ENCODE measurements at places on chromosomes 2 and 18.

GRCh38 chr2:120275617-120276400, 23.2 kb downstream of the RALB start:
- DNase-seq: no peak

DNA sequence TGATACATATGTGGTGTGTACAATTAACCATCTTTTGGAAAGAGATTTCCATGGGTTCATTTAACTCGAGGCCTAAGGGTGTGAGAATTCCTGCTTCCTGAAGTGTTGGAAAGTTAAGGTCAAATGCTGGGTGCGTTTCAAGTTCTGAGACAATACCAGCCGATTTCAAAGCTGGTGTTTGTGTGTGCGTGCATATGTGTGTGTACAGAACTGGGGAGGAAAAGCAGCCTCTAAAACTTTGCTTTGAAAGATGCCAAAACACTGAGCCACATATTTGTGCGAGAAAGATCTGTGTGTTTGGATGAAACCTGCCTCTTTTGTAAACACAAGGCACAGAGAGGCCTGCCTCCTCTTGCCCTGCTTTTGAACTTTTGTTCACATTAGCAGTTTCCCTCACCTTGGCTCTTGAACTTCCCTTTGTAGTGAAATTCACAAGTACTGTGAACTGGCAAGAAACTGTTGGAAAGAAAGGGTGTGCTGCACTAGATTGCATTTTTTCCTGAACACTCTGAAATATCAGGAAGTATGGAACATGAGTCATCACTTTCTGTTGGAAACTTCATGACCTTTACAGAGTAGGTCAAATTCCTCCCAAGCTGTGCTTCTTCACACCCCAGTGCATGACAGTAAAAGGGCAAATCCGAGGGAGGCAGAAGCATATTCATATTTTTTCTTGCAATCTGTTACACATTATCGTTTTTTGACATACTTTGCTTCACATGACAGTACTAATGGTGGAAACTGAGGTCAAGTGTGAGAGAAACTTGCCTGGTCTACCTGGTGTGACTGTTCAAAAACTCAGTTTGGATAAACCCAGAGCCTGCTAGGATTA, 20.0 kb upstream of the CAVIN2 start:
- DNase-seq: no peak

- DNase-seq: no peak
Measured at GRCh38 chr2:11430729-11431128, 35.2 kb downstream of the E2F6 start.

GRCh38 chr2:164260506-164260905, 360.8 kb downstream of the GRB14 start:
- DNase-seq: no peak

DNA sequence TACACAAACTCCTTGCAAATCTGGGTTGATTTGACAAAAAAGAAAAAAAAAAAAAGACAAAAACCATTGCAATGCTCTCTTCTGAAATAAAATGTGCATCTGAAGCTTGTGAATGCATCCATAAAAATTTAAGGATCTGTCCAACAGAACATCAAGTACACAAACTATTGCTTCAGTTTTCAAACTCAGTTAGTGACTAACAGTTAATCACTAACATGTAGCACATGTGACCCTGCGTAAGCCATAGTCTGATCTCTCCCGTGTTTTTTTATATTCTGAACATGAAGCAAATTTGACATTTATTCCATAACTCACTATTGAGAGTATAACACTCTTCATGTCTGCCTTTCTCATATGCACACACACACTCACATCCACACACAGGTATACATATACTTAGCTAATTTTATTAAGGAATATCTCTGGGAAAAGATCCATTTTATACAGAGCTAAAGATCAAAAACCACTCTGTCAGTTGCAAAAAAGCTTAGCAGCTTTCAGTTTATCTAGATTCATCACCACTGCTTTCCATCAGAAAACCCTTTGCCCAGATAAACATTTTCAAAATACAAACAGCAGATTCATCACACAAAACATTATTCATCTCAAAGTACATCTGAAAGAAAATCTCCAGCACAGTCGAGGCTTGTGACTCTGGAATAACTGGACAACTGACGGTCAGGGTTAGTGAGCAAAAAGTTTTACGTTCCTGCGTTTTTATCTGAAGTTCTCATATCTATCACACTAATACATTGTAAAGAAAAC, 1000.4 kb upstream of the ACVR2A start:
- no peak for DNase-seq

GRCh38 chr2:178213991-178214390, 19.7 kb downstream of the OSBPL6 start:
- no peak for DNase-seq

GRCh38 chr2:46748735-46749531, 166.7 kb downstream of the MCFD2 start:
- DNase-seq: no peak

GRCh38 chr2:2590141-2590540, 259.1 kb upstream of the MYT1L start:
- no peak for DNase-seq

GRCh38 chr18:56812674-56813073, 161.5 kb downstream of the WDR7 start:
- no peak for DNase-seq

GRCh38 chr2:39629646-39630045, 36.1 kb upstream of the TMEM178A start:
- no peak for DNase-seq

- DNase-seq: no peak
Measured at GRCh38 chr18:51437280-51438271, 240.1 kb upstream of the MEX3C start.

DNA sequence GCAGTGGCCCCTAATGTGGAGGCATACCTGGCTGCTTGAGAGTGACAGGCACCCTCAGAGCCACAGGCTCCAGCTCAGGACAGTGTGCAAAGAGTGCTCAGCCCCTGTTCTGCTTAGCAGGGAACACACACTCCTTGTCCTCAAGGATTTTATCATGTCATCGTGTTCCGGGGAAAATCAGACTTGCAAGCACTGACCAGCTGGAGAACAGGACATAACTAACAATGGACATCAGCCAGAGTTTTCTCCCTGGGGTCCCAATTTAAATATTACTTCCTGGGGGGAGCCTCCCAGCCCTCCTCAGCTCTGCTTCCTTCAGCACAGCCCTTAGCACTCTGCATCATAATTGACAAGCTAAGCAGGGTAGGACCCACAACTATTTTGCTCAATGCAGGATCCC, 175.4 kb upstream of the ACAA2 start:
- DNase-seq: no peak

GRCh38 chr18:33051407-33051806, 278.6 kb upstream of the KLHL14 start:
- DNase-seq: peak; percentile 83

DNA sequence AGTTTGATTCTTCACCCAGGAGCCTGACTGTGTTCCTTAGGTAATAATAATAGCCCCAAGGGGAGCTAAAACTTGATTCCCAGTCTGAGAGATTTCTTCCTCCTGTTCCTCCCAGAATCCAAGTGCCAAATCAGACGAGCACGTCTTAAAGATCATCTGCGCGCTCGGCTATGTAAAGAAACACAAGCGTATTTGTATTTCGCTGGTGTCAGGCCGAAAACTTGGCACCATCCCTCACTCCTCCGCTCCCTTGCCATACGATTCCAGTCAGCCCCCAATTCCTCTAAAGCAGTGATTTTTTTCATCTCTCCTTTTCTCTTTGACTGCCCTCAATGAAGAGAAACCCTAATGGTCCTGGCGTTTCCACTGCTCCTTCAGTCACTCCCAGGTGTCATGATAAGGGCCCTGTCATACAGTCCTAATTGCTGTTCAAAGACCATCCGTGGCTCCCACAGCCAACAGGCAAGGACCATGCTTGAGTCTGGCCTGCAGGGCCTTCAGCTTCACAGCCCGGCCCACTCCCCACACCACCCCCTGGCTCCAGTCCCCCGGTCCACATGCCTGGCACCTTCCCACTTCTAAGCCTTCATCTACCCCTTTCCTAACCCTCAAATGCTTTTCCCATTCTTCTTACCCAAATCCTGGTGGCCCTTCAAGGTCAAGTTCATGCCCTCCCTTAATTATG, 130.8 kb upstream of the ID2 start:
- no peak for DNase-seq

DNA sequence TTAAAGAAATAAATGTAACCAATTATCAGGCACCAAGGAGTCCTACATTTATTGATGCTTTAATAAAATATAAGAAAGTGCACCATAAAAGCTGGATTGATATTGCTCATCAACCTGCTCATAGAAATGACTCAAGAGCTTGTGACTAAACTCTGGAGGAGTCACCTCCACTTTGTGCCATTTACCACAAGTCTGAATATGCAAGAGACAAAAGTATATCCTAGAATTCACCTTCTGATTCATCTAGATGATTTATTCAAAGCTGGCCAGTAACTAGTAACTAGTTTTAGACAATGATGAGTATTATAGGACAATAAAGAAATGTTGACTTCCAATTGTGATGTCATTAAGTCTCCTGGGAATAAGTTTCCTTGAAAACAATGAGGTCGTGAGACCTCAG, 146.0 kb upstream of the SOX11 start:
- DNase-seq: no peak

DNA sequence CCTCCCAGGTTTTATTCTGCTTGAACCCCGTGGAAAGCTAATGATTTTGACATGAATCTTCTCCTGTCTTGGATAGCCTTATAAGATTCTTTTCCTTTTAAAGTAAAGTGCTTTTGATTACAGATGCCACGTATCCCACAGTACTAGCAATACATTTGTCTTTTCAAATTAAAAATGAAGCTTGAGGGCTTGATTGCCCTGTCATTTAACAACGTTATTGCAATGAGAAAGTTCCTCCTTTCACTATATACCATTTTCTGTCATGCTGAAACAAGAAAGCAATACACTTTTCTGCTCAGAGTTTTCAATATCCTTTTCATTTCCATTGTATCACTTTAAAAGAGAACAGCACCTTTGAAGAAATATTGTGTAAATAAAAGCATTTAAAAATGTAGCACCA, 814.7 kb downstream of the LRP1B start:
- no peak for DNase-seq

DNA sequence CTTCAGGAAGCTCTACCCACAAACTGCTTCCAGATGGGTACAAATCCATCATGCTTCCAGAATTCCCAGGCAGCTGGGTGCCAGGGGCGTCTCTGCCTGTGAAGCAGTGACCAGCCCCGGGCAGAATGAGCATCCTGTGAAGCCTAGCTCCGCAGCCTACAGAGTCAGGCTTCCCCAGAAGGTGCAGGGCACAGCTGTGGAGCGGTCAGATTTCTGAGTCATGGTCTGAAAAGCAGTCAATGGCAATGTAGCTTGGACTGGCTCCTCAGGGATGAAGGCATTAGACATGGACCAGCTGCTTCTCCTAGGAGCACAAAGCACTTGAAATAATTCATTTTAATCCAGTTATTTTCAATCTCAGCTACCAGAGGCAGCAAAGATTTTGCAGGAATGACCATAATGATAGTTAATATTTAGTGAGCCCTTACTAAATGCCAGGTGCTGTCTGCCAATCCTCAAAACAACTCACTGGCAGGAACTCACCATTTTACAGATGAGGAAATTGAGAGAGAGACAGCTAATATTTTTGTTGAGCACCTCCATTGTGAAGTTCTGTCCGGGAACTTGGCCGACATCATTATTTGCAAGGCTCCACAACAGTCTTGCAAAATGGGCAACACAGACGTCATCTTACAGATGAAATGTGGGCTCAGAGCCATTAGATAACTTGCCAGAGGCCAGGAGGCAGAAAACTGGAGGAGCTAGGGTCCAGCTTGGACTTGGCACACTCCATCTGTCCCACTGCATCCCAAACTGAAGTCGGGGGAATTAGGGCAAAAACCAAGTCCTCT, 31.7 kb downstream of the ACMSD start:
- no peak for DNase-seq

DNA sequence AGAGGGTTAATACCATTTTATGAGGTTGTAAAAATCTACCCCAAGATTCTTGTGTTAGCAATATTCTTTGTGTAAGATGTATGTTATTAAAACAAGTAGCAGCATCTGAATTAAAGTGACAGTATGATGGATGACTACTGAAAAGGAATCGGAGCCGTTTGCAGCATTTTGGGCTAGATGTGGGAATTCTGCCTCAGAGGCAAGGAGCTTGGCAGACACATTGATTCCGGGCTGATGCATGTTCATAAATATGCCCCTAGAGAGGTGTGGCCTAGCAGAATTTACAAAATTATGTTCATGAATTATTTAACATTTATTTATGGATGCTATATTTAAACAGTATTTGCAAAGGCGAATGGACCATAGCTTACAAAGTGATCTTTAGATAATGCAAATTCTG, 389.0 kb upstream of the ETAA1 start:
- DNase-seq: no peak

GRCh38 chr2:137508739-137509384, 455.4 kb upstream of the HNMT start:
- DNase-seq: no peak

DNA sequence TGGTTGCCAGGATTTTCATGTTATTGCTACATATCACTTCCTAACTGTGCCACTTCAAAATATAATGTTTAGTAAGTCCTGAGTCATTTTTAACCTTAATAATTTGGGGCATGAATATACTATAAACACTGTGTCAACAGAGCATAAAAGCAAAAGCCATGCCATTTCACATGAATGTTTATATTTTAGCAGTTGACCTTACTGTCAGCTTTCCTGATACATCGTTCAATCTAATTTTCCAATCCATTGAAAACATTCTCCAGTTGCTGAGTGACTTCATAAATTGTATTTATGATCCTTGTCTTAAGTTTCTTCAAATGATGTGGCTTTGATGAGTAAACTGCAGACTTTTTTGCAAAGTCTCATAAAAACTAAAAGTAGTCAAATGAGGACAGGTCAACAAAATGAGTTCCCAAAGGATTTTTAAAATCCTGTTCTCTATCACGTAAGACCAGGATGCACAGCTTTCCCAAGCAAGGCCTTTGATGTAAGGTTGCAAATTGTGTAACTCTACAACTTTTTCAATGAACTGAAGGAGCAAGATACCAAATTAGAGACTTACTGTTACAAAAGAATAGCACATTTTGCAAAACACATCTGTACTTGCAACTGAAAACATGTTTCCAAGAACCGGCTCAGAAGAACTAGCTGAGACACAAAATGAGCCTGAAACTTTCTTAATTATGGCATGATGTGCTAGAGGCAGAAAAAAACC, 117.7 kb downstream of the SATB2 start:
- no peak for DNase-seq

GRCh38 chr2:143803936-143804335, 674.7 kb downstream of the ARHGAP15 start:
- DNase-seq: no peak

GRCh38 chr18:56286775-56287325, 351.5 kb downstream of the TXNL1 start:
- DNase-seq: no peak

- DNase-seq: no peak
Measured at GRCh38 chr18:55491616-55492015, 96.4 kb downstream of the TCF4 start.
